ENCODE measurements at places on chromosomes 16 and 17. TPM values are rescaled to one million over a fixed set of nuclear protein-coding genes. Genes with fewer than 3 reads are reported as not detected.

Gene EPN3
- 101 TPM for total RNA-seq

Gene INO80E
- 40.9 TPM for total RNA-seq

Gene FBXO31
- 103 TPM for total RNA-seq

Gene KRT31
- total RNA-seq = 197 TPM

Gene SLC5A10
- 1.1 TPM for total RNA-seq

Gene TBC1D28
- total RNA-seq = not detected

Gene MEOX1
- total RNA-seq = 4.6 TPM

Gene SCGB1C2
- total RNA-seq = not detected

Gene GNAO1
- 4.0 TPM for total RNA-seq

Gene PRKCB
- total RNA-seq = 17.3 TPM

Gene TMEM114
- total RNA-seq = not detected

Gene CHST5
- not detected for total RNA-seq

Gene PMFBP1
- total RNA-seq = 1.6 TPM

Gene CENPV
- total RNA-seq = 2.1 TPM

Gene MYH13
- not detected for total RNA-seq

Gene MMP28
- 68.5 TPM for total RNA-seq

Gene DLG4
- 7.7 TPM for total RNA-seq

Data from lower leg skin (tissue), 4 donors.